ENCODE measurements at places on chromosomes 12 and 14.

- DNase-seq, result peak; percentile 82
Observed at GRCh38 chr12:53213348-53213747, 6.3 kb upstream of the ITGB7 start.

- no peak for DNase-seq
Observed at GRCh38 chr12:56528846-56529245, 7.2 kb downstream of the RBMS2 start.

DNA sequence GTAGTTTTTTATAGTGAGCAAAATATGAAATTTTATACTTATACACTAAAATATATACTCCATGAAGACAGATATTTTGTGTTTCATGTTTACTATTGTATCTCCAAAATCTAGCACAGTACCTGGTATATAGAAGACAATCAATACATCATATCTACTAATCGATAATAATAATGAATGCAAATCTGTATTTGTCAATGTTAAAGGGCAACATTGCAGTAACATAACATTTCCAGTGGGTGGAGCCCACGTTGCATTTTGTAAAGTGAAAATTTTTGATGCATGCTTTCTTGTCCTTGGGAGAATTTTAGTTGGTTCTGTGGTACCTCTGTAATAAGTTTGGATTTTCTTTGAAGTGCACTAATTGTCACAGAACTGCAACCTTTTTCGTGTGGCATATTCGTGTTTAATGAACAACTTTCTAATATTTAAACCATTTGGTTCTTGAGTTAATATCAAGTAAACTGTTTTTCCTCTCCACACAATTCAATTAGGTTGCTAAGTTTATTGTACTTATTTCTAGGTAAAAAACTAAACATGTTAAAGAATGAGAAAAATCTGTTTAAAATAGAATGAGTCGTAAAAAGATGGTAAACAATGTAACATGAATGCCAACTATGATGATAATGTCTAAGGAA, 47.4 kb downstream of the AVPR1A start:
- DNase-seq, result no peak

GRCh38 chr12:29544428-29545101, 47.1 kb upstream of the OVCH1 start:
- DNase-seq, result no peak

GRCh38 chr12:8668441-8668840, 5.8 kb upstream of the MFAP5 start:
- DNase-seq, result no peak

- no peak for DNase-seq
Observed at GRCh38 chr12:92335831-92336230, 190.2 kb upstream of the BTG1 start.

DNA sequence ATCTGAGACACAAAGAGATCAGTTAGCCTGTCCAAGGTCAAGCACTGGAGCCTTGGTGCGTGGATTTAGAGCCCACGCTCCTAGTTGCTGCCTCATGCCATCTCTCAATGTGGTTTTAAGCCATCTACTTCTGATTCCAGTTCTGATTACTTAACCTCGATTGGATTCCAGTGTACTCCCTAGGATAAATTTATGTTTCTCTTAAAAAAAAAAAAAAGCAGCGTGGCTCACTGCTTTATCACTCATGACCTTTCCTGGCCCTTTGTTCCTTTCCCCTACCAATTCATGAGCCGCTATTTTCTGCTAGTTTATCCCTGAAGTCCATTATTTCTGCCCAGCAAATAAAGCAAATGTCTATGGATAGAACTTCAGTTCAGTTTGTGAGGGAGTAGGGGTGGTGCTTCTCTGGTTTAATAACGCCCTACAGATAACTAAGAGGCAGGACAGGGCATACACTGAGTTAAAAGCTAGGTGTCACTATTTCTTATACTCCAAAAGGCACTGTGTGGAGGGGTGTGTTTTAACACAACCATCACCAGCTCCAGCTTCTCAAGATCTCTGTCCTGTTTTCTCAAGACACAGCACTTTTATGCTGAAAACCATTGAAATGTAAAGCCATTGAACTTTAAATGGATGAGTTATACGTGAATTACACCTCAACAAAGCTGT, 9.8 kb upstream of the PARP11 start:
- no peak for DNase-seq

DNA sequence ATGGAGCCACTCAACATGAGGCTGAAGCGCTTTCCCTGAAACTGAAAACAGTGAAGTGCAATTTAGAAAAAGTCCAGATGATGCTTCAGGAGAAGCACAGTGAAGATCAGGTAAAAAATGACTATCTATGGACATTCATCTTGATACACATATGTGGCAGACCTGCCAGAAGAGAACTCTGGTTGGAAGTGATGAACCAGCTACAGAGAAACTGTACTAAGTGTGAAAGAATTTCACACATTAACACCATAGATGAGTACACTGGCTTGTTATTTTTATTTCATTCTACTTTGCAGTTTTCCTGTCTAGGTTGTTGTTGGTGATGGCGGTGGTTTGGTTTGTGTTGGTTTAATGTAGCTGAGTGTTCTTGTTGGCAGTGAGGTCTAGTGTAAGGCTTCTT, 174.7 kb downstream of the ESR2 start:
- no peak for DNase-seq

DNA sequence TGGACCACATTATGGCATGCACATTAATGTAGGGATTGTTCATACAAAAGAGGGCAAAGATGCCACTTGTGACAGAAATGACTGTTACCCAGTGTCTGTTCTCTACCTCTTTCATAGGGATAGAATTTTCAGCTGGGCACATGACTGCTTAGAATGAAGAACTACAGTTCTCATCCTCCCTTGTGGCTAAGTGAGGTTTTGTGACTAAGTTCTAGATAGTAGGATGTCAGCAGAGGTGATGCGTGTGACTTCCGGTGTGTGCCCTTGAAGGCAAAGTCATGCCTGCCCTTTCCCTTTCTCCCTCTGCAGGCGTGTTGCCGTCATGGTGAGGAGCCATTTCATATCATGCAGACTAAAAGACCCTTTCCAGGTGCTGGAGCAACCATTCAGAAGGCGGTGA, 99.3 kb downstream of the CACNA1C start:
- DNase-seq, result no peak
